Tongue (tissue), 3 donors: ENCODE measurements at places on chromosomes 13 and 19. TPM values are rescaled to one million over a fixed set of nuclear protein-coding genes. Genes with fewer than 3 reads are reported as not detected.

Gene LILRB2
- total RNA-seq: 0.72 TPM

GRCh38 chr13:48319531-48320398 is 16.2 kb downstream of the RB1 start:
- DNase-seq: no peak

- peak; percentile 76 for DNase-seq
Observed at GRCh38 chr13:99033814-99034213, 56.0 kb upstream of the DOCK9 start.

GRCh38 chr19:10007371-10008183 is 2.7 kb downstream of the COL5A3 start:
- DNase-seq: peak; percentile 59
